ENCODE measurements at places on chromosomes 11 and 22. TPM values are rescaled to one million over a fixed set of nuclear protein-coding genes. Genes with fewer than 3 reads are reported as not detected.

Gene ELF5
- not detected for total RNA-seq

Gene OR5A1
- total RNA-seq, result not detected

Gene PATE4
- not detected for total RNA-seq

Gene CDC42EP1
- total RNA-seq, result 22.0 TPM

Gene HPS4
- total RNA-seq, result 30.6 TPM
